ENCODE measurements at places on chromosomes 7 and 10.
A peak's percentile ranks its signal among the peaks of the same experiment; 100 is the strongest.

- peak; percentile 33 for DNase-seq
Measured at GRCh38 chr7:16078076-16078952, 343.0 kb downstream of the CRPPA start.

DNA sequence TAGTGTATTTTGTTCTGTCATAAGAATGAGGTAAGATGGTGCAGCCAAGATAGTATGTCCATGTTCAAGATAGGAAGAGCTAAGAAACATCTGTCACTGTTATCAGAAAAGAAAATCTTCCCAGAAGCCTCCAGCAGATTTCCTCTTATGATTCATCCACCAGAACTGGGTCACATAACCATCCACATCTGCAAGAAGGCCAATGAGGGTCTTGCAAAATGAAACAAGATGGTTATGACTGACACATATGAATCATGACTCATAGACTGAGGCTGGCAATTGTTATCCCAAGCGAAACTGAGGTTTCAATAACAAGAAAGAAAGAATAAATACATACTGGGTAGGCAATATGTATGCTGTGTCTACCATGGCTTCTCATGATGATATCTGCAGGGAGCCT is 30.3 kb downstream of the CCNJ start:
- no peak for DNase-seq

GRCh38 chr10:8063128-8063908 is 8.8 kb downstream of the GATA3 start:
- no peak for DNase-seq

DNA sequence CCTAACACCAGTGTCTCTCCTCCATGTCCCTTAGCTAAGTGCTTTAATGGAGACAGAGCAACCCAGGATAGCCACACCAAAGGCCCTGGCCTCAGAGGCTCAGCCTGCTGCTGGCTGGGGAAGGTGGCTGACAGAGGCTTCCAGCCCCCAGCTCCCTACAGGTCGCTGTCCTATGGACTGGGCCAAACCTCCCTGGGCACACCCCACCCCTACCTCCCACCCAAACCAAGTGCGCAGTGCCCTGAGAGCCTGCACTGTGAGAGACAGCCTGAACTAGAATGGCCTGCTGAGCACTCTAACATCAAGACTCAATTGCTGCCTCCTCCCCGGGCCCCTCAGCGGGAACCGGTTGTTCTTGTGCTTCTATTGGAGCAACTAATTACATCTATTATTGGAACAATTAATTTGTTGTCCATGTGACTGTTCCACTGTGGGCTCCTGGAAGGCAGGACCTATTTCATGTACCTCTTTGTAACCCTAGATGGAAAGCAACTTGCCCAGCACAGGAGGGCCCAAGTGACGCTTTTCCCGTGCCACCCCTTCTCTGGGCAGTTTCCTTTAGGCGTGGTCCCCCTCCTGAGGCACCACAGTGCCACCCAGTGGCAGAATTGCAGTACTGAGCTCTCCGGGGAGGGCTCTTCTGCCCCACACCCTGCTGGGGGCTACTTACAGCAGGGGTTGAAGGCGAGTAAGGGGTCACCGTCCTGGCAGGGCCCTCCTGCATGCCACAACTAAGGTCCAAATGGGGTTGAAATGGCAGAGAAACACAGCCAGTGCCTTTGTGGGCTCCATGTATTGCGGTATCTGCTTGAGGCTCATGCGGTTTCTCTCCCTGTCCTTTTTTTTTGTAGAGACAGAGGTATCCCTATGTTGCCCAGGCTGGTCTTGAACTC is 63.7 kb upstream of the WAPL start:
- DNase-seq, result peak; percentile 72

- DNase-seq, result no peak
Measured at GRCh38 chr7:92244808-92245486, 767 bp downstream of the KRIT1 start.

- DNase-seq, result no peak
Measured at GRCh38 chr7:157310676-157311185, 26.1 kb upstream of the DNAJB6 start.

GRCh38 chr10:104574427-104574826 is 66.7 kb upstream of the SORCS3 start:
- no peak for DNase-seq

- DNase-seq, result no peak
Measured at GRCh38 chr10:49166484-49167400, 21.4 kb downstream of the TMEM273 start.

DNA sequence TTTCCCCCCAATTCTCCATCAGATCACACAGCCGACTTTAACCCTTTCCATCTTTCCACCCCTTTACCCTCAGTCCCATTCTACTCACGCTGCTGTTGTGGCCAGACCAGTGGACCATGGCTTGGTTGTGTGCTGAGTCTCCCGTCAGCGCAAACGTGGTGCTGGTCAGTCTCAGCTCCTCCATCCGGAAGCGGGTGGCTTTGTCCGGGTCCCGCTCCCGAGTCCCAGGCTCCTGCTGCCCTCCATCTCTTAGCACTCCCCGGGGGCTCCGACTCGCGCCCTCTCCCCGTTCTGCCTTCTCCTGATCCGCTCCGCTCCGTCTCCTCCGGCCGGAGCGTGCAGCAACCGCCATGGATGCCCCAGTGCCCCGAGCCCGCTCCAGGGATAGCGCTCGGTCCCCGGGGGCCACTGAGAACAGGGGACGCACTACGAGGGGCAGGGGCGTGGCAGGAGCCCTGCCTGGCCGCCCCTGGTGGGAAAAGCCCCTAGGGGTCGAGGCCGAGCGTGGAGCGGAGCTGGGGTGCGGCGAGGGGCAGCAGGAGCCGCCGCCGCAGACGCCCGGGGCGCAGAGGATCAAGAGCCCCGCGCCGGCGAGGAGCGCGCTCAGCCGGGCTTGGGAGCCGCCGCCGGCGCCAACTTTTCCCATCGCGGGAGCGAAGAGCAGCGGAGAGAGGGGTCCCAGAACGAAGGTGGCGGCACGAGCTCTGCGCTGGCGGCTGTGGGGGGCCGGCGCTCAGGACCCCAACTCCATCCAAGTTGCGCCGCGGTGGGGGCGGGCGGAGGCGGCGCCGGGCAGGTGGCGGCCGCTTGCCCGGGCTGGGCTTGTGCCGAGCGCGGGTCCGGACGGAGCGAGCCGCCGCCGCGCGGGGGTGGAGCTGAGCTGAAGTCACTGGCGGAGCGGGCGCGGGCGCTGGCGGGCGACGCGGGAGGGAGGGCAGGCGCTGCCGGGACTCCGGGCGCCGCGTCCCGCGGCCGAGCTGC is at the start of gene SORCS1:
Gene SORCS1 (minus strand): TSS at position 826 of the 981 bp plus-strand sequence.
- no peak for DNase-seq

All from CD4-positive, alpha-beta T cell treated with Interleukin-1 beta for 1 hour (primary cell).